ENCODE measurements at places on chromosomes 7 and 10. TPM values are rescaled to one million over a fixed set of nuclear protein-coding genes. Genes with fewer than 3 reads are reported as not detected.
A peak's percentile ranks its signal among the peaks of the same experiment; 100 is the strongest.

DNA sequence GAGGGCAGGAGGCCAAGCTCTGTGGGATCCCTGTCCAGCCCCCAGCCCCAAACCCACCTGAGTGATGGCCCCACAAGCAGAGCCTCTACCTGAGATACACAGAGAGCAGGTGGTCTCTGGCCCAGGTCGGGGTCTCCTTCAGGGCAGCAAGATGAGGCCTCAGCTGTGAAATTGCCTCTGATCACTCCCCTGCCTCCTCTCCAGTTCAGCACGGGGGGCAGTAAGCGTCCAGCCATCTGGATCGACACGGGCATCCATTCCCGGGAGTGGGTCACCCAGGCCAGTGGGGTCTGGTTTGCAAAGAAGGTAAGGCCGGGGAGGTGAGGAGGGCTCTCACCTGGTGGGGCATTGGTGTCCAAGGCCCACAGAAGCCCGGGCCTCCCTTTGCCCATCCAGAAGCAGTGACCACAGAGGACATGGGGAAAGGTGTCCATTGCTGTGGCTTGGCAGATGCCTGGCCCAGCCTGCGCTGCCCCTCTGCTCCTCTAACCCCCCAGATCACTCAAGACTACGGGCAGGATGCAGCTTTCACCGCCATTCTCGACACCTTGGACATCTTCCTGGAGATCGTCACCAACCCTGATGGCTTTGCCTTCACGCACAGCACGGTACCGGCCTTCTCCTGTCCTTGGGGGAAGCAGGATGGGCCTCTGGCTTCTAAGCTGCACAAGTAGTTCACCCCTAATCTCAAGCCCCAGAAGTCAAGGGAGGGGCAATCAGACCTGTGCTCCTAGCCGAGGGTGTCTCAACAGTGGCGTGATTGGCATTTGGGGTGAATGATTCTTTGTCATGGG is 3.1 kb downstream of the CPA1 start:
- DNase-seq: no peak

The FOXP2 gene
- total RNA-seq: 2.1 TPM

DNA sequence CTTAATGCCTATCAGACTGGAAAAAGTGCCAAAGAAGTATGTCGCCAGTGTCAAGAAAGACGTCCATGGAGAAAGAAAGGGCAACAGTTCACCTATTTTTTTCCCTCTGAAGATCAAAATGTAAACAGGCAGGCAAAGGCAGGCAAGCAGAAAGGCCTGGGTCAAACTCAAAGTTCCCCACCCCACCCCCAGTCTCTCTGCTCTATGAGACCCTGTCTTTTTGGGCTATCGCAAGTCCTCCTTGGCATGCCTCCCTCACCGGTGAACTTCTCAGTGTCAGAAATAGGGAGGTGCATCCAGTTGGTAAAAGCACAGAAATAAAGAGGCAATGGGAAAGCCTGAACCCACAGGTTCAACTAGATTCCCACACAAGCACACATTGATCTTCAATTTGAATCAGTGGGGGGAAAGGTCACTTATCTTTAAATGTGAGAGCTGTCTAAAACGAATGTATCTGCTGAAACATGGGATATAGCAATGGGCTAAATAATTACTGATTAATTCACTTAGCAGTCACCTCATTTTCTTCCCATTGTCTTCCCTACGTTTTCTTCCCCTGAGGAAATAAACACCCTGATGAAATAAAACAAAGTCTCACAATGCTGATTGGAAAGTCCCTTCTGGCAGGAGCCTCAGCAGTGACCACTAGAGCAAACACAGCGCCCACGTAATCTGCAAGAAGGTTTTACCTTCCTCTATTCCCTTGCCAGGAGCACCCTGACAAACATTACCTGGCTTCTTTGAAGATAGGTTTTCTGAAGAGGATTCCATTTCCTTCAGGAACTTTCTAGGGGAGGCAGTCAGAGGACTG is 31.1 kb downstream of the JAZF1 start:
- no peak for DNase-seq

DNA sequence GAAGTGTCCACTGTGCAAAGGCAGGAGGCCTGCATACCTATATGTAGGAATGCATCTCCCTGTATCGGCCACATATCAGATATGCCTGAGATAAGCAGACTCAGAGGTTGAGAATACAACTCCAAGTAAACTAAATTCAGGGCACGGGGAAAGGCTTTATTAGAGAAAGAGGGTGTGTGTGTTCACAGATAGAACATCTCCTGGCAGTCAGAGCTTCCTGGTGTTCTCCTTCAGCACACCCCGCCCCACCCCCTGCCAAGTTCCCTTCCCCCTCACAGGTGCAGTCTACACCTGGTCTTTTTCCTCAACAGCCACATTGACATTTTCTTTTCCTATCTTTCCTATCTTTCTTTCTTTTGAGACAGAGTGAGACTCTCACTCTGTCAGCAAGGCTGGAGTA is 17.1 kb downstream of the GBX1 start:
- no peak for DNase-seq

The FAM180A gene
- total RNA-seq: 1.6 TPM

- DNase-seq: no peak
Measured at GRCh38 chr7:150742286-150742968, 5.2 kb downstream of the GIMAP5 start.

DNA sequence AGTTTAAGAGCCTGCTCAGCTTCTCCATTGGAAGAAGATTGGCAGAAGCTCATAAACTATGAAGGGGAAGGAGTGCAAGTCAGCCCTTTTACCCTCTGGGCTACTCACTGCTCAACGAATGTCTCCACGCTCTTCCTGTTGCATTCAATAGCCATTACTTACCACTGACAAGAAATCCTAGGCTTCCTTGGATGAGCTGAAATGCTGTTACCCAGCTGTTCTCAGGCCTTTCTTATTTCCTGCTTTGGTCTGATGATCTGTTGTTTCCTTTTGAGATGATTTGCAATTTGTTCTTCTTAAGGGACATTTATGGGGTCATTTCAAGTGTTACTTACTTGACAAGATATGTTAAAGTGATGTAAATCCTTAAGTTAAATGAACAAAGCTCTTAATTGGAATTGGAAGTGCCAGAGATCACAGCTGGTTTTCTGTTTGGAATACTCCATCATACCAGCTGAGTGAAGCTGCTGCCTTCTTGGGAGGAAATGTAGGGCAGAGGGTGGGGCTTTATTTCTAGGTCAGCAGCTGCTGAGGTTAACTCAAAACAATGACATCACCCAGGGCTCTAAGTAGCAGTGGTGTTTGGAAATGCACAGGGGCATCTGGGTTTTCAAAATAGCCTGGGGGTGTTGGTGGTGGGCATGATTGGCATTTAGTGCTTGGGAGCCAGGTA is 170.0 kb downstream of the PRKCQ start:
- DNase-seq: peak; percentile 48

The ERVW-1 gene
- not detected for total RNA-seq
